ENCODE measurements at places on chromosomes 12 and 14.

GRCh38 chr14:104883681-104884361 is 18.8 kb downstream of the CEP170B start:
- DNase-seq = no peak

GRCh38 chr14:55771242-55771981 is 191.4 kb downstream of the KTN1 start:
- DNase-seq = no peak

- no peak for DNase-seq
These were observed 56.2 kb upstream of the NTF3 start for GRCh38 chr12:5375547-5376295.

- DNase-seq = no peak
These were observed 16.0 kb downstream of the TRMT5 start for GRCh38 chr14:60964904-60965303.

DNA sequence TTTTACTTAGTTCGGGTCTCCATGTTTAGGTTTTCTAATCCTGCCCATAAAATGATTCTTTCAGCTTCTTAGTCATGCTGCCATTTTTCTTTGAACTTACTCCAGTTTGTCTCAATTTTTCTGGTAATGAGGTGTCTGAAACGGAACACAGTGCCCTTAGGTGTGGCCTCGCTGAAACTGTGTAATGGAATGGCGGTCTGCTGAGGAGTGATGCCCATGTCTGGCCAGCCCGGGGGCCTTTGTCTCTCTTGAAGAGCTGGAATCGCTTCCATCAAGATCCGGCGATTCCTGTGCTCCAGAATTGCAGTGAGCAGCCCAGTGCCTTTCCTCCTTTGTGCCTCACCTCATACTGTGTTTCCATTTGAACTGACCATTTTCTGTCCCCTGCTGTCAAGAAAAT is 112.5 kb downstream of the FBXL14 start:
- DNase-seq = no peak

DNA sequence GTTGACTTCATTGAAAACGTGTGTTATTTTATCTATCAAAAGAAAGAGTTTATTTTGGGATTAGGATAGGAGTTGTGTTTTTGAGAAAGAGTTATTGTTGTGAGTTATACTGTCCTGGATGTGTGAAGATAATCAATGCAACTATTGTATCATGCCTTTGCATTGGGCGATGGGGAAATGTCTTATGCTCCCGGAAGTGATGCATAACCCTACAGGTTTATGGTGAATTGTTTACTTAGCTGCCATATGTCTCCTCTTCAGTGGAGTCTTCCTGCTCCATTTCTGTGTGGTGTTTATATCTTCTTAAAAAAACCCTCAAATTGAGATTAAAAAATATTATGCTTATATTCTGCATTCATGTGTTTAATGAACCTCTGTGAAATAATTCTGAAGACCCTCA is 6.5 kb downstream of the PDE3A start:
- DNase-seq = no peak

GRCh38 chr12:103855036-103855712 is 14.1 kb upstream of the NT5DC3 start:
- DNase-seq = no peak

- no peak for DNase-seq
These were observed 8.3 kb downstream of the GALNT16 start for GRCh38 chr14:69268223-69268622.

DNA sequence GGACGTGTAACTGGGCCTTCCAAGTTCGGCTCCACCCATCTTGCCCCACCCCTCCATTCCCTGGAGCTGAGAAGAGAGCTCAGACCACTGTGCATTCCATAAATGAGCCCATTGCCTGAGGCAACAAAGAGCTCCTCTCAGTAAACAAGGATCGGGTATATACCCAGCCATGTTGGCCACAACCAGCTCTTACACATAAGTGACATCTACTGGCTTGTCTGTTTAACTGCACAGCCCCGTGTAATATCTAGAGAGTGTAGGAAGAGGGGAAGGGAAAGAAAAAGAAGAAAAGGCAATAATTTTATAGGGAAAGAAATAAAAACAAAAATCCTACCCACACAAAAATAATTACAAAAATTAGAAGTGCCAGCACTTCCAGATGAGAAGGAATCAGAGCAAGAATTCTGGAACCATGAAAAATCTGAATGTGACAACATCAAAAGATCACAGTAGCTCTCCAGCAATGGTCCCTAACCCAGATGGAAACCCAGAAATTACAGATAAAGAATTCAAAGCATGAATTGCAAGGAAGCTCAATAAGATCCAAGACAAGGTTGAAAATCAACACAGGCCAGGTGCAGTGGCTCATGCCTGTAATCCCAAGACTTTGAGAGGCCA is 308.1 kb downstream of the RPAP3 start:
- DNase-seq = no peak

GRCh38 chr14:58637391-58638230 is at the start of gene DACT1:
DACT1 (plus strand) TSS chr14:58637962; CDS start chr14:58638203, 241 bp downstream.
- DNase-seq = peak; percentile 15

- no peak for DNase-seq
These were observed 43.4 kb upstream of the LIMA1 start for GRCh38 chr12:50326590-50327284.

GRCh38 chr12:41972598-41972997 is 172.1 kb downstream of the GXYLT1 start:
- no peak for DNase-seq

GRCh38 chr14:21307637-21308036 is 27.8 kb downstream of the RPGRIP1 start:
- no peak for DNase-seq

DNA sequence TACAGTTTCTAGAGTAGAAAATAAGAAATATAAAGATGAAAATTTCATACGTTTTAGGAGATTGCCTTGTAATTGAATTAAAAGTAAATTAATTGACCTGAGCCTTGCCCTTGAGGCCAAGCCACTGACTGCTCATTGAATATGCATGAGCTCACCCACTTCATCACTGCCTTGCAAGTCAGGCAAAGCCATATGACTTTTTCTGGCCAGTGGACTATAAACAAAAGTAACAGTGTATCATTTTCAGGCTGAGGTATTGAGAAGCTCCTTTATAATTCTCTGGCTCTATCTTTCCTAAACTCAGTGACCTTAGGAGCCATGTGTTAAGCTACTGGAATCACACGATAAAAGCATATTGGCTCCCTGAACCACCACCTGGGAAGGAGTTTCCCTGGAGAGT is 369.3 kb downstream of the NUAK1 start:
- DNase-seq = no peak

GRCh38 chr12:11707535-11707934 is 58.1 kb downstream of the ETV6 start:
- no peak for DNase-seq

DNA sequence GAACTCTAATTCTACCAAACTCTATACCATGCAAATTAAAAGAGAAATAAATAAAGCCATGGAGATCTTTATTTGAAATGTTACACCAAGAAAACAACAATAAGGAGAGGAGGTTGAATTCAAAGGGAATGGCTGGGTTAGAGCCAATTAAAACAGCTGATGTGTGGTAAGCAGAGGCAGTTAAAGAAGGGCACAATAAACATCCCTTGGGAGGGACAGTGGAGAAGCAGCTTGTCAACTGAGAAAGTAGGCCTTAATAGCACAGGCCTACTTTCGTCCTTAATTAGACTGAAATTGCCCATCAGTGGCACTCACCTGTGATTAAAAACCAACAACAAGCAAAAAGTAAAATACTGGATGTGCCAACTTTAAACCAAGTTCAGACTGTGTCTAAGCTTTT is 16.3 kb upstream of the NAV3 start:
- DNase-seq = no peak

GRCh38 chr14:53354336-53354735 is 201.2 kb upstream of the DDHD1 start:
- DNase-seq = no peak

DNA sequence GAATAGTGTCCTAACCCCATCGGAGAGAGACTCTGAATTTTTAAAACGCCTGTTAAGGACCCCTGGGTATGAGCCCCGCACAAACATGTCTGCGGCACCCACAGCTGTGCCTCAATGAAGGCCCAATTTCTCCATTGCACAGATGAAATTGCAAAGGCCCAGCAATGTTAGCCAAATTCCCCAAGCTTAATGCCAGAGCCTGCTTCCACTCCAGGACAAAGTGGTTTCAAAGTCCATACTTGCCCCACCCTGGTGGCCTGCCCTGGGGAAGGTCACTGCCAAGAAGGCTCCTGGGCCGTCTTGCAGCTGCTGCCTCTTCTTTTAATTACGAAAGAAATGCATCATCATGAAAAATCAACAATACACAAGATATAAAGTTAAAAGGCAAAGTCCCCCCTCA is 1179.7 kb downstream of the VRK1 start:
- no peak for DNase-seq

DNA sequence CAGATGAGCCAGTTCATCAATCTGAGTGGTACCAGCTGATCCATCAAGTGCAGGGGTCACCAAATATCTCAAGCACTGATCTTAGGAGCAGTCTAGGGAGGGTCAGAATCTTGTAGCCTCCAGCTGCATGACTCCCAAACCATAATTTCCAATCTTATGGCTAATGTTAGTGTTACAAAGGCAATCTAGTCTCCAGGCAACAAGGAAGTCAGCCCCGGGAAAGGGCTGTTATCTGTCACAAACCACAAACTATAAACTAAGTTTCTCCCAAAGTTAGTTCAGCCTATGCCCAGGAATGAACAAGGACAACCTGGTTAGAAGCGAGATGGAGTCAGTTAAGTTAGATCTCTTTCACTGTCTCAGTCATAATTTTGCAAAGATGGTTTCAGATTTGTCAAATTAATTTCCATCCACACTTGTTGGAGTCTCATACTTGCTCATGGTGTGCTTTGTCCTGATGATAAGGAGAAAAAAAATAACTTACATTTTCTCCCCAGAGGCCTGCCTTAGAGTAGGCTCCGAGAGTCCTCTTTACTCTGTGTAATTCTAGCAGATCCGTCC is 3.9 kb upstream of the ABHD4 start:
- DNase-seq = no peak

DNA sequence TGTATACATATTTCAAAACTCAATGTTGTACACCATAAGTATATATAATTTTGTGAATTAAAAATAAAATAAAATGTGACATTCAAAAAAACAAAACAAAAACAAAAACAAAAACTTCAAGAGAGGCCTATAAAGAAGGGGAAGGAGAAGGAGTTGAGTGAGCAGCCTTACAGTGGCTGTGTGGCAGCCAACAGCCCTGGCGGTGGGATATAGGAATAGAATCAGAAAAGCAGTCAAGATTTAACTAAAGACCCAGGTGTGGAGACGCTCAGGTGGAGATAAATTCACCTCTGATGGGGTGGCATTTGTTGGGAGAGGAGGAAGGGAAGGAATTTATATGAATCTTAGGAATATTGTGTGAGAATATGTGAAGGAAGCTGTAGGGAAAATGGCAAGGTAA is 41.8 kb upstream of the E2F7 start:
- no peak for DNase-seq

- DNase-seq = no peak
These were observed 3.2 kb downstream of the TMEM19 start for GRCh38 chr12:71688961-71689570.

- no peak for DNase-seq
These were observed 60.4 kb downstream of the BICDL1 start for GRCh38 chr12:120049426-120049825.

DNA sequence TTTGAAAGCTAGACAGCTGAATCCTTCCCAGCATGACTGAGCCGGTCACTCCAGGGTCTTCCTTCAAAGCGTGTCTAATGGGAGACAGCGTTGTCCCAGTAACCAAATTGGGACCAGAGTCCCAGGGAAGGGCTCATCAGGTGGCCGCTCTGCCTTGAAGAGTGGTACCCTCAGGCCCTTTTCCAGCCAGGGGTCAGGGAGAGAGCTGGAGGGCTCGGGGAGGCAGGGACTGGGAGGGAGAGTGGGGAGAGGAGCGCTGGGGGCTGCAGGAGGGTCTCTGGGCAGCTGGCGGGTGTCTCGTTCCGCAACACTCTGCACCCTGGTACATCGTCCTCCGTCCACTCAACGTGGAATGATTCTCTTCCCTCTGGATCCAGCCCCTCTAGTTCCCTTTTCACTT is 1.6 kb upstream of the RTL1 start:
- no peak for DNase-seq

DNA sequence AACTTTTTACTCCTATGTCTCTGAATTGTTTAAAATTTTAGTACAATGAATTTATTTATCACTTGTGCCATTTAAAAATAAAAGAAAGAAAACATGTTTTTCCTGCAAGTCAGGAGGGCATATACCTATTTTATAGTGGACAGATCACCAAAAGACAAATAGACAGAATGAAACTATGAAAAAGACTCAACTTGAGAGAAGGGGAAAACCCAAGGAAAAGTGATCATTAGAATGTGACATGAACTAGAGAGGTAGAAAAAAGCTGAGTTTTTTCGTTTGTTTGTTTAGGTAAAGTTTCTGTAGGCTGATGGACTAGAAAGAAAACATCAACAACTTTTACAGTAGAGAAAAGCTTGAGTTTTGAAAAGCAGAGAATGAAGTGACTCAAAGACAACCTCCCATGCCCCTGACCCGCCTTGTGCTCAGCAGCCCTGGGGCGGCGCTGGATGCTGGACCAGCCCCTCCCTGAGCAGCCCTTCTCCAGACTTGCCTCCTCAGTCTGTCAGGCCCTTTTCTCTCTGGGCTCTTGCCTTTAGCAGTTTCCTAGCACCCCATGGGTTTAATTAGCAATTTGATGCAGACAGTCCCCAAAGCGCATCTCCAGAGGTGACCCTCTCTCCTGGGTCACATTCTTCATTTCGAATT is 95.1 kb upstream of the ARID2 start:
- DNase-seq = no peak

DNA sequence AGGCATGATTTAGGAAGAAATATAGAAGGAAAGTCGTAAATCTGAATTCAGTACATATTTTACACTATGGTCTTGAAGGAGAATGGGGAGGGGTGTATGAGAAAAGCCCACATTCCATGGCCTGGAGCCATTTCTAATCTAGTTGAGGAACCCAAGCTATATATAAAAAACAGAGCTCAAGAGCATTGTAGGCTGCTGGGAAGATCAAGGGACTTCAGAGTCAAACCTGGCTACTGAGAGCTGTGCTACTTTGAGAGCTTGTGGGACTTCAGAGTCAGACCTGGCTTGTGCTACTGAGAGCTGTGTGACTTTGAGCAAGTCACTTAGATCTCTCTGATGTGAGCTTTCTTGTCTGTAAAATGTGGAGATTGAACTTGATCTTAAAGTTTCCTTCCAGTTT is 58.7 kb downstream of the TBK1 start:
- no peak for DNase-seq

DNA sequence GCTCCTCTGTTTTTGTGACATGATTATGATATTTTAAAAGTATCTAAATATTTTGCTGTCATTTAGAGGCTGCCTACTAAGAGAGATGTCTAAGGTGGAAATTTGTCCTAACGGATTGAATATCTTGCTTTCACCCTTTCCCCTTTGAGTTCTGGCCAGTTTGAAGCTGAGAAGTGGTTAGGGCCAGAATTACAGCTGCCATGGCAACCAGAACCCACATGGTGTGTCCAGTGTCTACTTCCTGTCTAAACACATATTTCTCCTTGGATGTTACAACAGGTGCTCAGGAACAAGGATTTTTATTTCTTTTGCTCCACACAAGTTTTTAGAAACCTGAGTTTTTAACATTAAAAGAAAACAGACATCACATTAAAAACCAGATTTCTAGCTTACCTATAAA is 335.1 kb upstream of the OR4E1 start:
- DNase-seq = no peak

All from stimulated activated naive CD4-positive, alpha-beta T cell treated with Interleukin-2 at 50 U/mL for 16 hours (primary cell).